Aorta (tissue), 5 donors: ENCODE measurements at places on chromosomes 3 and 15. TPM values are rescaled to one million over a fixed set of nuclear protein-coding genes. Genes with fewer than 3 reads are reported as not detected.

RBPMS2 gene
- 1.0 TPM for polyA plus RNA-seq

GRCh38 chr15:39874890-39875549, 45.0 kb downstream of the GPR176 start:
- H3K27me3 ChIP-seq = no peaks in the 10 kb centered on the region
- no peak overlapping the region for H3K4me3 ChIP-seq

HTR3C gene
- not detected for polyA plus RNA-seq

DNA sequence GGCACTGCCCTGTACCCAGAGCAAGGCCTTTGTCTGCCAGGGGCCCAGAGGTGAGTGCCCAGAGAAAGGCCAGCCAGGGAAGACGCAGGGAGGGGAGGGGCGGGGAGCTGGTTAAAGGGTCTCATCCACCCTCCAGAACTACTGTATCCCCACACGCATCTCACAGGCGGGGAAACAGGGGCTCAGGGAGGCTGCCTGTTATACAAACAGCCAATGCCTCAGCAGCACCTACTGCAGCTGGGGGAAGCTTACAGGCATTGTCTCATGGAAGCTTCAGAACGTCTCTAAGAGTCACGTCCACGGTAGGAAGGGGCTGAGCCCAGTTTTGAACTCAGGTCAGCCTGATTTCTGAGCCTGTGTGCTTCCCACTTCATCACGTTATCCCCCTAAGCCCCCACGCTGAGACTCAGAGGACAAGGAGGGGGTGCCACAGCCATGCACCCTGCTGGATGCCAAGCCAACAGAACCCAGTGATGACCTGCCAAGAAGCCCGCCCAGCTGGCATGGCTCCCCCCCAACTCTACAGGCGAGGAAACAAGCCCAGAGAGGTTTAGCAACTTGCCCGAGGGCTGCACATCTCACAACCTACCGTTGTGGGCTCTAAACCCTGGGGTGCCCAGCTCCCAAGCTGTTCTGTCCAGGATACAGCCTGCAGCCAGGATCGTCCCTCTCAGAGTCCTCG, 54.5 kb downstream of the IQSEC1 start:
- no peak overlapping the region for H3K4me3 ChIP-seq
- peak; percentile 50 for DNase-seq
- no peaks in the 10 kb centered on the region for H3K27me3 ChIP-seq
- no peaks in the 10 kb centered on the region for H3K36me3 ChIP-seq

CHRNB4 gene
- polyA plus RNA-seq = not detected

DNA sequence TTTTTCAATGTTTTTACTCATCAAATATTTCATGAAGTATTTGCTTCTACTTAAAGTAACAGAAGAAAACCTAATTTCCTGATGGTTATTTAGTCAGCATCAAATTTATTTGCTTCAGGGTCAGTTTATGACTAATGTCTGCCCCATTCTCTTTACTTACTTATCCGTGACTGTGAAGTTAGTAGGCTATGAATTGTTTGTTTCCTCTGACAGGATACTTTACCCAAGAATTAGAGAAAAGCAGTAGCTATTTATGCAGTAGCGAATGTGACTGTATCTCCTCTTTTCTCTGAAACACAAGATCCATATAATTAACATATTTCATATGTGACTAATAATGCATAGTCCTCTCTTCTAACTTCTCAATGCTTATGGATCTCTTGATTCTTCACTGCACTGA, 329.9 kb upstream of the ROBO1 start:
- DNase-seq = no peak
- H3K4me1 ChIP-seq = no peaks in the 10 kb centered on the region
- H3K4me3 ChIP-seq = no peak overlapping the region
- no peak overlapping the region for H3K27ac ChIP-seq
- H3K36me3 ChIP-seq = no peaks in the 10 kb centered on the region

CTXND1 gene
- polyA plus RNA-seq = 0.05 TPM

DNA sequence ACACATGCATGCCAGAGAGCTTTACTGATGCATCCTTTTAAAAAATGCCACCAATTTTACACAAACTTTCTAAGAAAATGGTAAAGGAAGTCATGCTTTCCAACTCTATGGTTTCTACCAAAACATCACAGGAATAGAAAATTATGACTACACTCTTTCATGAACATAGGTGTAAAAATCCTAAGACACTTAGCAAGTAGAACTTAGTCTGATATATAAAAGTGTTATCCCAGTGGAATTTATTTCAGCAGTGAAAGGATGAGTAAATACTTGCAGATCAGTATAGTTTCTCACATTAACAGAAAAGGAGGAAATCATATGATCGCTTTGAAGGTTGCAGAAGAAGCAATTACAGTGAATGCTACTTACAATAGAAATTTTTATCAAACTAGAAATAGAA, 43.4 kb downstream of the MCTP2 start:
- no peak overlapping the region for H3K4me3 ChIP-seq
- no peaks in the 10 kb centered on the region for H3K36me3 ChIP-seq
- no peaks in the 10 kb centered on the region for H3K4me1 ChIP-seq
- H3K27ac ChIP-seq = no peak overlapping the region

TF gene
- 2.1 TPM for polyA plus RNA-seq

DNA sequence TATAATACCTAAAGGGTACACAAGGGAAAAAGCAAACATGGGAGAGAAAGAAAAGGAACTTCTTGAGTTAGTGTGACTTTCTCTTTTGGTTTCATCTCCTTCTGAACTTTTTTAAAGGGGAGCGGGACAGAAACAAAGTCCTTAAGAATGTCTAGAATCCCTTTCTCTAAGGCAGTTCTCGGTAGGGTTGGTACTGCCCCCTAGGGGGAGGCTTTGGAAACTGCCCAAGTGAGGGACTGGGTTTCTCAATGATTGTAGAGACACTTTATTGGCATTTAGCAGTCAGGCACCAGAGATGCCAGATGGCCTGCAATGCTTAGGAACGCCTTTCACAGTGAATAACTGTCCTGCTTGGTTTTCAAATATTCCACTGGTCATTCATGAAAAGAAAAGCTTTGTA, 172.7 kb downstream of the WDR72 start:
- no peaks in the 10 kb centered on the region for H3K4me1 ChIP-seq
- H3K27me3 ChIP-seq = no peaks in the 10 kb centered on the region
- H3K27ac ChIP-seq = no peak overlapping the region
- H3K36me3 ChIP-seq = no peaks in the 10 kb centered on the region
- H3K4me3 ChIP-seq = no peak overlapping the region

ADAMTSL3 gene
- 4.6 TPM for polyA plus RNA-seq

GRCh38 chr15:70246623-70247220, 149.0 kb upstream of the TLE3 start:
- H3K4me1 ChIP-seq = no peaks in the 10 kb centered on the region
- H3K27ac ChIP-seq = no peak overlapping the region
- no peaks in the 10 kb centered on the region for H3K36me3 ChIP-seq
- H3K27me3 ChIP-seq = no peaks in the 10 kb centered on the region

DNA sequence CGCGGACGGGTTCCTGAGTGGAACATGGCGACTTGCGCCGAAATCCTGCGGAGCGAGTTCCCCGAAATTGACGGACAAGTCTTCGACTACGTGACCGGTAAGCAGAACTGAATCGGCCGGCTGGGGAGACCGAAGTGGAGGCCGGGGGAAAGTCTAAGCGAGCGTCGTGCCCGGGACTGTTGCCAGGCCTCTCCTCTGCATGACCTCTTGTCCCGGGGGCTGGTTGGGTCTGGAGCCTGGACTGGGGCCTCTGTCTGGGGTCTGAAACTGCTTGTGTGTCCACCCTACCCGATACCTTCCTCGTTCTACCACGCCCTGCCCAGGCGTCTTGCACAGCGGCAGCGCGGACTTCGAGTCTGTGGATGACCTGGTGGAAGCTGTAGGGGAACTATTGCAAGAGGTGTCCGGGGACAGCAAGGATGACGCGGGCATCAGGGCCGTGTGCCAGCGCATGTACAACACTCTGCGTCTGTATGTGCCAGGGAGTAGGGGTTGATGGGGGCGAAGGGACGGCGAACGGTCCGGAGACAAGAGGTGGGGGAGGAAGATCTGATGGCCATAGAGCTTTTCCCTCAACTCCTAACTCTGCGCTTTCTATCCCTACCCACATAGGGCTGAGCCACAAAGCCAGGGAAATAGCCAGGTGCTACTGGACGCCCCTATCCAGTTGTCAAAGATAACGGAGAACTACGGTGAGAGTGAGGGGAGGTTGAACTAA, at the start of gene ABCF3:
TSS of gene ABCF3 (plus strand) at position 16 of the 718 bp plus-strand sequence. CDS start at position 25, 9 bp downstream.
- peak; percentile 86 for DNase-seq
- peak within 1 kb of the TSS; percentile 77 for H3K27ac ChIP-seq
- no peaks in the 10 kb centered on the region for H3K27me3 ChIP-seq
- H3K4me1 ChIP-seq = no peaks in the 10 kb centered on the region
- H3K36me3 ChIP-seq = peaks cover 21% of the 10 kb centered on the region

CFAP20DC gene
- not detected for polyA plus RNA-seq

DNA sequence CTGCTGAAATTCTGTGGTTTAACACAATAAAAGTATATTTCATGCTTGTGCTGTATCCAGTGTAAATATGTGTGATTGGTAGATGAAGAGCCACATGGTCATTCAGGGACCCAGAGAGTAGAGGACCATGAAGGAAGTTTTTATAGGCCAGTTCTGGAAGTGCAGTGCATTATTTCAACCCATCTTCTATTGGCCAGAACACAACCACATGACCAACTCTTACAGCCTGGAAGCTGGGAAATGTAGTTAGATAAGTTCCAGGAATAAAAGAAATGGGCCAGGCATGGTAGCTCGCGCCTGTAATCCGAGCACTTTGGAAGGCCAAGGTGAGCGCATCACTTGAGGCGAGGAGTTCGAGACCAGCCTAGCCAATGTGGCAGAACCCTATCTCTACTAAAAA, 21.4 kb upstream of the PRTG start:
- no peak overlapping the region for H3K4me3 ChIP-seq
- H3K27ac ChIP-seq = no peak overlapping the region
- H3K4me1 ChIP-seq = no peaks in the 10 kb centered on the region

CNTN6 gene
- 0.64 TPM for polyA plus RNA-seq

GRCh38 chr15:87828608-87829007, 427.9 kb downstream of the NTRK3 start:
- H3K4me3 ChIP-seq = no peak overlapping the region
- no peaks in the 10 kb centered on the region for H3K4me1 ChIP-seq
